ENCODE measurements at places on chromosomes 6 and 20. TPM values are rescaled to one million over a fixed set of nuclear protein-coding genes. Genes with fewer than 3 reads are reported as not detected.
A peak's percentile ranks its signal among the peaks of the same experiment; 100 is the strongest.

DNA sequence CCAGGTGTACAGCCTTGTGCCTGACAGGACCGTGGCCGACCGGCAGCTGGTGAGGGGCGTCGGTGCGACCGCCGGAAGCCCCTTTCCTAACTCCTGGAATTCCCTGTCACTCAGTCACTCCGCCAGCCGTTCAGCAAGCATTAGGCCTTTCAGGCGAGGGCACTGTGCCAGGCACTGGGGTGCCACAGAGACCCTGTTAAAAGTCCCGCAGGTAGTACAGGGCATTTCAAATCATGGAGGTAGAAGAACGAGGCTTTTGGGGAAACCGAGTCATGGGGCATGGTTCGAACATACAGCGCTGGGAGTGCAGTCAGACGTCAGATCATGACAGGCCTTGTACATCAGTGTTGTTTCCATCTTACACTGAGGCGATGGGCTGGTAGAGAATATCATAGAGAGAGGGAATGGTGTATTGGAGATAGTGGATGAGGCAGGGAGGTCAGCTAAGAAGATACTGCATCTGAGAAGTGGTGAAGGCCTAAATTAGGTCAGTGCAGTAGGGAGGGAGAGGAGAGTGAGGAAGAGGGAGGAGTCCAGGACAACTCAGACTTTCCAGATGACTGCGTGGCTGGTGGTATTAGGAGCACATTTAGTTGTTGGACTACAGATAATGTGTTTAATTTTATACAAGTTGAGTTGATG is 892 bp upstream of the DXO start:
- ATAC-seq: peak; percentile 3

DNA sequence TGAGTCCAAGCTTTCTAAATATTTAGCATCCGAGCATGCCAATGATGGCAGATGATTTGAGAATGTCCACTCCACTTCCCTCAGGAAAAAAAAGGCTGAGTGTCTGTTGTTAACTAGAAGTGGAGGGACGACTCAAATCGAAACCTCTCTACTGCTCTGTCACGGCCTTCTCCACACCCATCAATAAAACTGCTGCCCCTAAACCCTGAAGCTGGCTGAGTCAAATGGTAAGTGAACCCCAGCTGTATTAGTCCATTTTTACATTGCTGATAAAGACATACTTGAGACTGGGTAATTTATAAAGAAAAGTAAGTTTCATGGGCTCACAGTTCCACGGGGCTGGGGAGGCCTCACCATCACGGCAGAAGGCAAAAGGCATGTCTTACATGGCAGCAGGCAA is 707.0 kb downstream of the QKI start:
- no peak for ATAC-seq

GRCh38 chr6:159527351-159527750 is 165.7 kb downstream of the SOD2 start:
- ATAC-seq: no peak

DNA sequence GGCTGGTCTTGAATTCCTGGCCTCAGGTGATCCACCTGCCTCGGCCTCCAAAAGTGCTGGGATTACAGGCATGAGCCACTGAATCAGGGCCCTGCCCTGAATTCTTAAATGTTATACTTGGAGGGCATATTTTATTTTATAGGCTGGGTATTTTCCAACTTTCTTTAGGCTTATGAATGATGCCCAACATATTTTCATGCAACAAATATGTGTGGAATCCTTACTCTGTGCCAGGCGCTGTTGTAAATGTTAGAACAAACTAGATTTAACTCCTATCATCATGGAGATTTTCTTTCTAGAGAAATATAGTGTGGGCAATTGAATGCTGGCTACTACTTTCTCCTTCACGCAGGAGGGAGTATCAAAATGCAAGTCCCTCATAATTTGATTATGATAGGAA is 71.2 kb downstream of the SAMD5 start:
- no peak for ATAC-seq

GRCh38 chr6:109456111-109456583 is 575 bp upstream of the MICAL1 start:
- ATAC-seq: peak; percentile 3

DNA sequence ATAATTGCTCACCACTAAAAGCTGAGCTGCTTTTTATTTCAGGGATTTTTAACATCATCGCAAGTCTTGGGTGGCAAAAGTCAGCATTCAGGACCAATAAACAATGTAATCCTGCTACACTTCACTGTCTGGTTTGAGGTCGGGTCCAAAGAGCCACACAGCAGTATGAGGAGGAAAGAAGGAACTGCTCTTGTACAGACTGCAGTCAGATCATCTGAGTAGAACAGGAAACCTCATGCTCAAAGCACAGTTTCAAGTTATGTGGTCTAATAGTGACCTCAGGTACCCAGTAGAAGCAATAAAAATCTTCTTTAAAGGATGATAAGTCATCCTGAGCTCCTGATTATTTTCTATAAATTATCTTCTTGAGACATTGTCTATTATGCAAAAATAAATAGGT is 211.4 kb downstream of the FUT9 start:
- no peak for ATAC-seq

DNA sequence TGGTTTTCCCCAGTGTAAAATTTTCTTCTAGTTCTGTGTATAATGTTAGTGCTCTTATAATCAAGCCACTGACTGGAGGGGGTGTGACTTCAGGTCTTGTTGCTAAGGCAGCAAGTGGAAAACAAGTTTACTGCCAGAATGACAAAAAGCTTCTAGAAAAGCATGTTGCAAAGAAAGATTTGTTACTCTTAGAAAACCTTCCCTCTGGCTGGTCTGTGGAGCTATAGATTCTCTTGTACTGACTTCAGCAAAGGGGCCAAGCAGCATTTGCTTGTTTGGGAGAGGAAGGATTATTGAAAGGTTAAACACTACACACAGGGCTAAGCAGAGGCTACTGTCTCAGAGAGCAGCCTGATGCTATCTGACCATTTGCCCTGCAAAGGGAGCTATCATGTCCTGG is 288.8 kb downstream of the BTBD9 start:
- no peak for ATAC-seq

DNA sequence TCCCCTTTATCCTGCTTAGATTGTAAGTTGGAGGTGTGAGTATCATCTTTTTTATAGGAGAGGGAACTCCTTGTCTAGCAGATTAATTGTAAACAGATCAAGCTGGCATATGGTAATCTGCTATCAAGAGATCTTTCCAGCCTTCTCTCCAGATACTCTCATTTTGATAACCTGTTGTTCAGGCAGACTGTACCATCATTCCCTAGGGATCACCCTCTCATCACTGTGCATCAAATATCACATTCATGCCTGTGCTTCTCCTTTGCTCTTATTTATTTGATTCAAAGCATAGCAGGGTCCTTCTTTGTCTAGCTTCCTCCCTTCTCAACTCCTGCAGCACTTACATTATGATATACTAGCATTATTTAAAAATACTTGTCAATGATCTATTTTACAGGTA is 73.8 kb downstream of the LRRC1 start:
- no peak for ATAC-seq

DNA sequence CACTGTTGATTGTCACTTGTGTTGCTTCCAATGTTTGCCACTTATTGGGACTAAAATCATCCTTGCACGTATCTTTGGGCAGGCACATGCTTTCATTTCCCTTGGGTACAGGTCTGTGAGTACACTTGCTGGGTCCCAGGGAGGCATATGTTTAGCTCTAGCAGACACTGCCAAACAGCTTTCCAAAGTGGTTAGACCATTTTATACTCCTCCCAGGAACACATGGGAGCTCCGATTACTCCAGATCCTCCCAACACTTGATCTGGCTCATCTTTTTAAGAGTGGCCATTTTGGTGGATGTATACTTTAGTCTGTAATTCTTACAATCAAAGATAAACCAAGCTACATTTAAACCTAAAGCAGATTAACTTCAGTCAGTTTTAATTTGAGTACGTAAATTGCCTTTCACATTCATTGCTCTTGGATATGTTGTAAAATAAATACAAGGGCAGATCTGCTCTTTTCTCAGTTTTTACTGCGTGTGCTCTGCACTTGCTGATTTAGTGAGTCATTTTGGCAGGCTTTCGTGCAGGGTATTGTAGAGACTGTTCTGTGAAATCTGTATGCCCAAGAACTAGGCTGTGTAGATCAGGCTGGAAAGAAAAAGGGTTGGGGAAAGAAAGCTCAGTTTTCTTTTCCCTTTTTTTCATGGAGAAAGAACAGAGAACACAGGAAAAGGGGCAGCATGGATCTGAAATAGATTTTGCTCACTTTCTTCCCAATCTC is 19.5 kb downstream of the SLC22A1 start:
- no peak for ATAC-seq

DNA sequence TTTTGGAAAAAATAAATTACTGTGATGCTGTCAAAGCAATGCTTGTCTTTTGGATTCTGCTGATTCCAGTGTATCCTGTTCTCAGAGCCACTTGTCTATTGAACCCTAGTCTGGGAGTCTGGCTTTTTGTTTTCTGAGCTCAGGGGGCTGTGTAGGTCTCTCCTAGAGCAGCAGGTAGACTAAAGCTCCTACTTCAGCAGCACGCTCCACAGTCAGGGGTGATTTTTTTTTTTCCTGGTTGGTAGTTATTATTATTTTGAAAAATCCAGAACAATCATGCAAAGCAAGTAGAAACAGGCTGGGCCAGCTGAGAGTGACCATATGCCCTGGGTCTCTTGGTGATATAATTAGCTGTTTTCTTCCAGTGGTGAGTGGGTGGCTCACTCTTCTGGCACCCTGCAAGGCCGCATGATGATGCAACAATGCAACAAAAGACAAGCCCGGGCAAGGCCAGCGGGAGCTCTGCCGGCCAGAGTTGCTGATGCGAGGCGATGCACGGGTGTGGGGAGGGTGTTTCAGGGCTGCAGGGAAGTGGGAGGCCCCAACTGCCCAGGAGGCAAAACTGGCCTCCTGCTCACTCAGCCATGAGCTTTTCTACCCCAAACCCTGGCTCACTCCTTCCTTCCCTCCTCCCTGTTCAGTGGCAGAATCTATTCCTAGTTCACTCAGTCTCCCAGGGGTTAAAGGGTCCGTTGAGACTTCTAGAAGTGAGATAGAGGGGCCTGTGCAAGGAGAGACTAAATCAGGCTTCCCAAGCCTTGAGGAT is 11.5 kb upstream of the CDKN1A start:
- ATAC-seq: peak; percentile 78

DNA sequence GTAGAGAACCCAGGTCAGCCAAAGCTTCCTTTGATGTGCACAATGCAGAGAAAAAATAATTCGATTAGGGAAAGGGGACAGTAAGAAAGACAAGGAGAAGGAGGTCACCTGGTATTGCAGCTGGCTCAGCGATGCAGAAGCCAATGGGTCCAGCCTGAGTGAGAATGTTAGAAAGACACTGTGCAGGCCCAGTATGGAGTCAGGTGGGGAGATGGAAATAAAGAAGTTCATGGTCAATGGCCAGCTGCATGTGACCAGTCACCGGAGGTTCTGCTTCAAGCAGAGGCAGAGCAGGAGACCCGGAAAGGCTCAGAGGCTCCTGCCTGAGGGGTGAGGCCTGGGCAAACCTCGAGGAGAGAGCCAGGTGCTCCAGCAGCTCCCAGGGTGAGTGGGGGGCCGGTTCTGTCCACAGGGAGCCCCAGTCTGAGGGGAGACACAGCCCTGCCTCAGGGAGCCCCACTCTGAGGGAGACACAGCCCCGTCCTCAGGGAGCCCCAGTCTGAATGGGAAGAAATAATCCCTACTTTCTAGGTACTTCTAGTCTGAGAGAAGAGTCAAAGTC is 51.3 kb downstream of the LRFN2 start:
- ATAC-seq: no peak

DNA sequence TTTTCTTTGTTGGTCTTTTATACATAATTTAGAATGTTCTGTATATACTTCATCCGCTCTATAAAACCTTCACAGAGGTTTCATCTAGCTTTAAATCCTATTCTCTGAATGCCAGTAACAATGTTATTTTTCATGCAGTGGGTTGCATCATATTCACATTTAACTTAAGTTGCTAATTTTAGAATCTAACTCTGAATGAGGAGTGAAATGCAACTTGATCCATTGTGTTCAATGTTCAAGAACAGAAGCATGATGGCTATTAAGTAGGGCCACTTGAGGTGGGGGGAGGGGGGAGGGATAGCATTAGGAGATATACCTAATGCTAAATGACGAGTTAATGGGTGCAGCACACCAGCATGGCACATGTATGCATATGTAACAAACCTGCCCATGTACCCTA is 224.5 kb downstream of the NKAIN2 start:
- no peak for ATAC-seq

DNA sequence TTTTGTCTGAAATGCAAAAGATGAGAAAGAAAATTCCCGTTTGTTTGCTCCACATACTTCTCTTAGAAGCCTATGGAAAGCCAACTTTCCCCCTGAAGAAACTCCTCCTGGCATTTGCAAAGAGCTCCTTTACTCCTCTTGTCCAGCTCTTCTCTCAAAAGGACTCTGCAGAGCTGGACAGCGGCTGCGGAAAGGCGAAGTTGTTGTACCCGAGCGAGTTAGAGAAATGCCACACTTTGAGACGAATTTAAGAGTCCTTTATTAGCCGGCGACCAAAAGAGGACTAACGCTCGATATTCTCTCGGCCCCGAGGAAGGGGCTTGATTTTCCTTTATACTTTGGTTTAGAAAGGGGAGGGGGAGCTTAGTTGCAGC is 157.8 kb downstream of the TRIM27 start:
- ATAC-seq: no peak

GRCh38 chr6:112636650-112637262 is 289.6 kb downstream of the RFPL4B start:
- ATAC-seq: no peak

DNA sequence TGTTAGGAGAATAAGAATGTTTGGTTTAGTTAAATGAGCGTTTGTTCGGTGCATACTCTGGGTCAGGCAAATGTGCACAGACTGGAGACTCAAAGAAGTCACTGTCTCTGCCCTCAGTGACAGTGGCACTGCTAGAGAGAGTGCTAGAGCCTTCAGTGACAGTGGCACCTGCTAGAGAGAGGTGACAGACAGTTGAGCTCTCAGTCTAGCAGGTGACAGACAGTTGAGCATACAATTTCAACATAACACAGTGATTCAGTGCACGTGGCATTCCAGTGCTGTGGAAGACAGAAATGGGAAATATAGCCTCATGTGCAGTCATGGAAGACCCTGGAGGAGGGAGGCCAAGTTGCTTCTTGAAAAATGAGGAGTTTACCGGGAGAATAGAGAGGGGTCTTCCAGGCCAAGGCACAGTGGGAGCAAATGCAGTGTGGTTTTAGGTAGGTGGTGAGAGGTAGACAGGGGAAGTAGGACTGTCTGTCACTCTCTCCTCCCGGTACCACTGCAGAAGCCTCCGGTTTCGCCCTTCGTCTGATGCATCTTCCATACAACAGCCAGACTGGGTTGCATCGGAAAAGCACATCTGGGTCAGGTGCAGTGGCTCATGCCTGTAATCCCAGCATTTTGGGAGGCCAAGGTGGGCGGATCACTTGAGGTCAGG is 107.9 kb upstream of the CLDN20 start:
- ATAC-seq: no peak

- no peak for ATAC-seq
Measured at GRCh38 chr6:109001291-109001894, 93.3 kb downstream of the SESN1 start.

GRCh38 chr20:46289432-46289831 is 18.9 kb downstream of the CDH22 start:
- ATAC-seq: no peak

The KIF25 gene
- not detected for total RNA-seq

The FAXC gene
- total RNA-seq: 1.6 TPM

The MTFR2 gene
- 4.3 TPM for total RNA-seq

The GGTLC1 gene
- not detected for total RNA-seq

The PFDN6 gene
- 39.9 TPM for total RNA-seq

The FKBP1C gene
- total RNA-seq: not detected

The GTPBP2 gene
- total RNA-seq: 49.7 TPM
